ENCODE measurements at places on chromosomes 5 and 9.

- no peak for DNase-seq
These were observed 712 bp upstream of the HSPA4 start for GRCh38 chr5:133051061-133051541.

GRCh38 chr9:110952540-110952859, 85.8 kb downstream of the LPAR1 start:
- no peak for DNase-seq

DNA sequence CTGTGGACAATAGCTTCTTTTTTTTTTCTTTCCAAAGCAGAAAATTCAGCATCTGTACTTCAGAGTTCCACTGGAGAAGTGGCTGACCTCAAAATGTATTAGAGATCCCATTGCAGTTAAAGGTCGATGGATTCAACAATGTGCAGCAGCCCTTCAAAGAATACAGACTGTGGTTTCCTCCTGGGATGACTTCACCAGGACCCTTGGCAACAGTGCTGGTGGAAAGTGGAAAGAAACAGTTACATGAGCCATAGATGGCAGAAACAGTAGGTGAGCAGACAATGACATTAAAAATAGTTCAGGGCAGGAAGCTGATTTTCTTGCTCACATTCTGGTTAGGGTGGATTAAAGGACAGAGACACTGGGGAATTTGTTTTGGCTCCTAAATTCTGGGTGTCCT, 62.4 kb downstream of the SLC28A3 start:
- DNase-seq: no peak

DNA sequence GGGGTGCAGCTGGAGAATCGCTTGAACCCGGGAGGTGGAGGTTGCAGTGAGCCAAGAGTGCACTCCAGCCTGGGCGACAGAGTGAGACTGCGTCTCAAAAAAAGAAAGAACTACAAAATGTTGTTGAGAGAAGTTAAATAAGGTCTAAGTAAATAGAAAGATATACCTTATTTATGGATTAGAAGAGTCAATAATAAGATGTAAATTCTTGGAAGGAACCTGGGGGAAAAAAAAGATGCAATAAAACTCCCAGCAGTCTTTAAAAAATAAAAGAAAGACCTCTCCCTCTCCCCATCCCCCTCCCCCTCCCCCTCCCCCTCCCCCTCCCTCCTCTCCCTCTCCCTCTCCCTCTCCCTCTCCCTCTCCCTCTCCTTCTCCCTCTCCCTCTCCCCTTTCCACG, 15.5 kb upstream of the FAF2 start:
- DNase-seq: no peak

DNA sequence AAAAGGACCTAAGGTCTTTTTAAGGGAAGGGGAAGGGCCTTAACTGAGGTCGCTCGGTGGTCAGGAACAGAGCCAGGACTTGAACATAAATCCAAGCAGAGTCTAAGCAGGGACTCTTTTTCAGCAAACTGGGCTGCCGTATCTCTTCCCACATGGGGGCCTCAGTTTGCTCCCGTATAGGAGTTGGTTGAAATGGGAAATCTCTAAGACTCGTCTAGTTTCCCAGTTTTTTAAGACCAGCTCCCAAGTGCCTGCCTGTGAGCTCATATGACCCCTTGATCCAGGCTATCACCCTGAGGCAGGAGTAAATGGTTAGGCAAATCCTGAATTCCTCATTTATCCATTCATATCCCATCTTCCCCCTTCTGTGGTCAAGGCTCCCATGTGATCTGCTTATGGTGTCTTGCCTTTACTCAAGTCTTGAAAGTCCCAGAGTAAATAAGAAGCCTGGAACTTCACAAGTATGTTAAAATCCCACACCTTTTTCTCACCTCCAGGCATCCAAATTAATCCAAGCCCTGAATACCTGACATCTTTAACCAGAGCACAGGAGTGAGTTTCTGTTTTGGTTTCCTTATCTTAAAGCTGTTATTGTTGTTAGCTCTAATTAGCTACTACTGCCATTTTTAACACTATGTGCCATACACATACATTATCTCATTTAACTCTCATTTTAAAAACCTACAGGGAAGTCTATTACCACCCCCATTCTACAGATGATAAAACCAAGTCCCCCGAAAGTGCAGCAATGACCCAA, 3.0 kb downstream of the ARSI start:
- no peak for DNase-seq

- DNase-seq: no peak
These were observed 49.2 kb downstream of the ROR2 start for GRCh38 chr9:91900797-91901177.

DNA sequence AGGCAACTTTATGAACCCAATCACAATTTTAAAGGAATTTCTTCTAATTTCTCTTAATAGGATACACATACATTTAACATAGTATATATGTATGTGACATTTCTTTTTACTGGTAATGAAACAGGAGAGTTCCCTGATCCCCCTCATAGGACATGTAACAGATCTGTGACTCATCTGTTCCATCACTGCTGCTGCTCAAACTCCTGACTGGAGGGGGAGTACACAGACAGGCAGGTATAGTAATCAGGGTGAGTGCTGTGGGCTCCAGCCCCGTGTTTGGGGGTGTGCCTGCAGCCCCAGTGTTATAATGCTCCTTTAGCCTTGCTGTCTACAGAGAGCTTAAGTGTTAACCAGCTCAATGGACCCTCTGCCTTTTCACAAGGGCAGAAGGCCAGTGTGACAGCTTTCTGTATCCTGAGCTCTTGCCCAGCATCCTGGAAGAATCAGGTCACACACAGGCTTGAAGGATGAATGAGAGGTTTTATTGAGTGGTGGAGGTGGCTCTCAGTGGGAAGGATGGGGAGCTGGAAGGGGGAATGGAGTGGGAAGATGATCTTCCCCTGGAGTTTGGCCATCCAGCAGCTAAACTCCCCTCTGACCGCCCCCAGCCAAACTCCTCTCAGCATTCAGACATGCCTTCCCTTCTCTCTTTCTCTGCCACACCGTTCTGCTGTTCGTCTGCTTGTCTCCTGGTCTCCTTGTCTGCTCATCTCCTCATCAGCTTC, 161.3 kb downstream of the ZNF608 start:
- no peak for DNase-seq

- no peak for DNase-seq
These were observed 13.3 kb downstream of the DCANP1 start for GRCh38 chr5:135433681-135434426.

DNA sequence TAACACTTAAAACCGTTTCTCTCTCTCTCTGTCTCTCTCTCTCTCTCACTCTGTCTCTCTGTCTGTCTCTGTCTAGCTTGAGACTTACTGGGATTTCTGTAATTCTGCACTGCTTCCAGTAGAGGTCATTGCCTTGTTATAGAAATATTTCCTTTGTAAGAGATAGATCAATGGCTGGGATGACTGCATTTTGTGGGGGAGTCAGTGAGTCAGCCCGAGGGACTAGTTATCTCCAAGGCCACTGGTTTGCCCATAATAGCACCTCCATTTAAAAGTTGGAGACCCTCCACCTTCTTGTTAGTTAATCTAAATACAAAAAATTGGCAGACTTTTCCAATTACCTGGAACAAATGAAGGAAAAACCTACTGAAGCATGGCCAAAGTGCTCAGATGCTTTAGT, 547.2 kb downstream of the LRRC70 start:
- DNase-seq: no peak

DNA sequence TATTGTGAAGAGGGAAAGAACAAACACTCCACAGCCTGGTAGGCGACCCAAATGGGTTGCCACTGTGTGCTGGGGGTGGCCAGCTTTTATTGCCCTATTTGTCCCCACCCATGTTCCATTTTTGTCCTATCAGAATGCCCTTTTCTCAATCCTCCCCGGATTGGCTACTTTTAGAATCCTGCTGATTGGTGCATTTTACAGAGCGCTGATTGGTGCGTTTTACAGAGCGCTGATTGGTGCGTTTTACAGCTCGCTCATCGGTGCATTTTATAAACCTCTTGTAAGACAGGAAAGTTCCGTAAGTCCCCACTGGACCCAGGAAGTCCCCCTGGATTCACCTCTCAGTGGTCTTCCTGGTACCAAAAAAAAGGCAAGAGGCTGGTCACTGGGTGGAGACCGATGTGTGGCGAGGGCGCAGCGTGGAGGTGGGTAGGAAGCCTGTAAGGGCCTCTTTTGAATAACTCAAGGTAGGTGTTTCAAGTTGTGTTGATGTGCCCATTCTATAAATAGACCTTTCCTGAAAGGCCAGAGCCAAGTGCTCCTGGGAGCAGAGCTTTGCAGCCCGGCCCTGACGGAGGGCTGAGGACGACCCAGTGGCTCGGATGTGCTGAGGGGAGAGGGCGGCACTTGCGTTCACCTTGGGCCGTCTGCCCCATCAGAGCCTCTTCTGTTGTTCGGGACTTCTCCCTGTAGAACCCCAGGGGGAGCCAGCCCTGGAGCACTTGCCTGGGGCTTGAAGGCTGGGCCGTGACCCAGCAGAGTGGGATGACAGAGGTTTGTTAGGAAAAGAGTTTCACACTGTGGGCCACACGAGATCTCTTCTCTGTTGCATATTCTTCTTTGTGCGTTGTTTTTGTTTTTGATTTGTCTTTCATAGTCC, 7.2 kb upstream of the GFPT2 start:
- no peak for DNase-seq

DNA sequence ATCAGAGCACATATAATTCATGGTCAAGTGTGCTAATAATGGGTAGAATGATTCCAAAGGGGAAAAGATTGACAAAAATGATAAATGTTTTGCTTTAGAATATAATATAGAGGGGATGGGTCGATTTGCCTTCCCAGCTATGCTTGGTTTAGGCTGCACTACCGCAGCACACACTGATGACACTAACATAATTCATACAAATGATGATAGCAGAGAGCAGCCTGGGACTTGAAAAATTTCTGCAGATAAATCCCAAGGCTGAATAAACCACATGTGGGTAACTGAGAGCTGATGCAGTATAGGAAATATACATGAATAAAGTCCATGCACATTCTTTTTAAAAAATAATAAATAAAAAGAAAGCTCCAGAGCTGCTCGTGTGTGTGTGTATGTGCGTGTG, 54.5 kb downstream of the EFNA5 start:
- DNase-seq: no peak

DNA sequence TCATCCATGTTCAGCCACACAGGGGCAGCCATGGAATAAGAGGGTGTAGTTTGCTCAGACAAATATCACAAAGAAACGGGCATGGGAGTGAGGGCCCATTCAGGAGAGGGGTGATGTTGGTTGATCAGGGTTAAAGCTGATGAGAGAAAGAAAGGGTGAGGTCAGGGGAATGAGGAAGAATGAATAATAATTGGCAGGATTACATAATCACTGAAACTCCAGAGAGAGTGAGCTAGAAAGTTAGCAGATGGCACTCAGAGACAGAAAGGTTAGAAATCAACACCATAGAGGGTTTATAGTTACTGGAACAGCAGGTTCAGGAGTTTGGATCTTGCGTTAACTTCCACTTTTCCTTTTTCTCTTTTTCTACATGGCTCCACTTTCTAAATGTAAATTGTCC, 113.9 kb downstream of the TAF11L14 start:
- no peak for DNase-seq

DNA sequence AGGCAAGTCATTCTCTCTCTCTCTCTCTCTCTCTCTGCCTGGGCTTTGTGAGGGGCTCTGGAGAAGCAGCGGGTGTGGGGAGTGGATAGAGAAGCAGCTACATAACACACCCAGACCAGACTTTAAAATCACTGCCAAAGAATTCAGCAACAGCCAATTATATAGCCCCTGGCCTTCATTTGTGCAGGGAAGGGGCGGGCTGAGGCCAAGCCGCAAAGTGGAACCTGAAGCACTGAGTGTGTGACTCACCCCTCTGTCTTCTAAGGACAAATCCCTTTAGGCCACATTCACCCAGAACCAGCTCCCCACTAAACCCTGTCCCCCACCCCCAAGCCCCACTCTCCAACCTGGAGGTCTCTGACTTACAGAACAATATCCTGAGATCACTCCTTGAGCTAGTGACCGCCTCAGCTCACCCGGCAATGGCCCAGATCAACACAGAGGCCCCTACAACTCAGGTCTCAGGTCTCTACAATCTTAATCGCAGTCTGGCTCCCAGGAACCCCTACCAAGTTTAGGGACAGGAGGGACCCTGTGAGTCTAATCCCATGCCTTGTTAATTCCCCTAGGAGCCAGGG, 6.0 kb downstream of the B4GALT1 start:
- DNase-seq: peak; percentile 91

GRCh38 chr5:138716456-138716924, 36.7 kb upstream of the CTNNA1 start:
- DNase-seq: no peak

GRCh38 chr9:17191082-17191481, 56.2 kb downstream of the CNTLN start:
- DNase-seq: no peak

DNA sequence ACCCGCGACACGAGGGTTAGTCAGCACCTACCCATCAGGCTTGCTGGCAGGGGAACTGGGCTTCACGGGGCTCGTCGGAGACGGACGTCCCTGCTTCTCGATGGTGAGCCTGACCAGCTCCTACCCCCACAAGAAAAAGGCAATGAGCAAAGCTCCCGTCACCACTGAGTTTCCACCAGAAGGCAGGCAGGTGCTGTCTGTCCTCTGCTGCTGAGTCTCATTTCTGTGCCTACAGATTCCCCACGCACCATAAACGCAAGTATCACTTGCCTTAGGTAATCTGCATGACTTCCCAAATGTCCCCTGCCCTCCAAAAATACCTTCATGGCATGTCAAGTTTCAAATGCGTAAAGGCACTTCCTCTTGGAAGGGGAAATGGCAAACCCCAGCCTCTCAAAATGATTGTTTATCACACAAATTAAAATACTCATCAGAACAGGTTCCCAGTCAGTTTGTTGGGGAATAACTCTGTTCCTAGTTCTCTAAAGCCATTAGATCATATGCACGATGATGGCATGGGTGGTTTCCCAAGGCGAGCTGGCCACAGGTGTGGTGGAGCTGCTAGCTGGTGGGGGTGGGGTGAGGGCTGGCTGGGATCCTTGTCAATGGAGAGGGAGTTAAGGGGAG, 85.0 kb downstream of the PRRT1B start:
- no peak for DNase-seq

DNA sequence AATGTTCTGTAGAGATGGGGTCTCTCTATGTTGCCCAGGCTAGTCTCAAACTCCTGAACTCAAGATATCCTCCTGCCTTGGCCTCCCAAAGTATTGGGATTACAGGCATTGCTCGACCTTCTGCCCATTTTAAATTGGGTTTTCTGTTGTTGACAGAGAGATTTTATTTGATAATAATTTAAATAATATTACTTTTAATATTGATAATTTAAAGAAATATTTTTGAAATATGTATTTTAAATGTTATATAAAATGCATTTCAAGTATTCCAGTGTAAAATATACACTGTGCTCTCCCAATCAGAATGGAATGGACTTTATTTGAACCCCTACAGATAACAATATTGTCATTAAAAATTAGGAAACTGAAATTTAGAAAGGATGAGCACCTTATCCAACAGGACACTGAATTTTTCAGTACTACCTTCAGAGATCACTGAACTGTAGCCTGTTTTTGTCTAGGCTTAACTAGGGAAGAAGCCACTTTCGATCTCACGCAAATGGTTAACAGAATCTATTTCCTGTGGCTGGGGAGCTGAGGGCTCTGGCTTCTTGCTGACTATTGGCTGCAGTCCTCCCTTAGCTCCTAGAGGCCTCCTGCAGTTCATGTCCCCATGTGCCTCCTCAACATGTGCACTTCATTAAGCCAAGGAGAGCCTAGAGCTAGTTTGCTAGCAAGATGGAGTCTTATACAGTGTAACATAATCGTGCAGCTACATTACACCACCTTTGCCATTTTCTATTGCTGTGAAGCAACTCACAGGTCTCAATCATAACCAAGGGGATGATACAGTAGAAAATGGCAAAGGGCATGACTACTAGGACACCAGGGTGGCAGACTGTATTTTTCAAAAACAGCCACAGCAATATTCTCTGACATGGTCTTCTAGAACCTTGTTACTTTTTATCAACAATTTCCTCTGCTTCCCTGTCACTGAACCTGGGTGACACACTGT, 150.0 kb downstream of the CDC42SE2 start:
- DNase-seq: no peak
